ENCODE measurements at places on chromosomes 16 and 17.

DNA sequence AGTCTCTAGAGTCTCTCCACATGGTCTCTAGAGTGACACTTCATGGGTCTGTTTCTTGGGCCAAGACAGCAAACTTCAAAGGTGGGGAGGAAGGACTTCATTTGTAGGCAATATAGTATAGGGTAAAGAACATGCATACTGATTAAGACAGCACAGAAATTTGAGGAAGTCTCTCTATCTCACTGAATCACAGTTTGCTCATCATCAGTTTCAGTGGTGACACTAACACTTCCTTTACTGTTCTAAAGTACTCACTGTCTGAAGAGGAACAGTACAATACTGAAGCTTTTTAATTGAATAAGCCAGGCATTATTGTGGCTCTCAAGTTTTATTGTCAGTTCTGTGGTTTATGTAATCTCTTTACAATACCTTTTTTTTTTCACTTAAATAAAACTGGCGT lies 656.4 kb upstream of the CDH8 start:
- no peak for DNase-seq

DNA sequence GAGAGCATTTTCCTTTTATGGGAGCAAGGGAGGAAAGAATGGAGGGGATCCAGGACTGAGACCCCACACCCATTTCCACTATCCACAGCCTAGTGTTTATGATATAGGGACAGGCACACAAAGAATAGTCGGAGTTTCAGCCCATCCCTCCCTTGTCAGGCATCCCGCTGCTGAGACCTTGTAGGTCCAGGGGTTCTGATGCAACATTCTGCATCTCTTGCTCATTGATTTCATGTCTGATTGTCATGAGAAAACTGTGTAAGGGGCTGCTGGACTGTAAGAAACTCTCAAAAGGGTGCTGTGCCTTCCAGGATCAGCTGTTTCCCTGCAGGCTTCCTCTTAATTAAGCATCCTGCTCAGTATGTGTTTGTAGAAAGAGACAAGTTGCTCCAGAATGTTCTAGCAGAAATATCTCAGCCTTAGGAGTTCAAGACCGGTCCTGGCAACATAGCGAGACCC lies 5.3 kb upstream of the POLR3E start:
- no peak for DNase-seq

DNA sequence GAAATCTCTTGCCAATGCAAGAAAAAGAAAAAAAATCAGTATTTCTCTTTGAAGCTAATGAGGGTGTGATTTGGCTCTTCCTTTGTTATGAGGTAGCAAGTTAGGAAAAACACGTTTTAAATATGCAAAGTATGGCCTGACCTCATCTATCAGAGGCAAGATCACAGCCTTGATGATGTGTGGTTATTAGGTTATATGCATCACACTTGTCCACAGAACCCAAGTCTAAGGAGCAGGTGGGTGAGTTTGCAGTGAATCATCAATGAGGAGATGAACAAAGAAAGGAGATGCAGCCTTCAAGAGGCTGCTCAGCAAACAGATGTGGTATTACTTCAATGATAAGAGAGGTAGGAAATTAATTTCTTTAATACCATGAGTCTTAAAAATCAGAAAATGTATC lies 594.8 kb upstream of the CDH5 start:
- no peak for DNase-seq

GRCh38 chr16:77536809-77537208 lies 102.0 kb upstream of the ADAMTS18 start:
- DNase-seq: no peak
